ENCODE measurements at places on chromosomes 5 and 9. TPM values are rescaled to one million over a fixed set of nuclear protein-coding genes. Genes with fewer than 3 reads are reported as not detected.
A peak's percentile ranks its signal among the peaks of the same experiment; 100 is the strongest.

DNA sequence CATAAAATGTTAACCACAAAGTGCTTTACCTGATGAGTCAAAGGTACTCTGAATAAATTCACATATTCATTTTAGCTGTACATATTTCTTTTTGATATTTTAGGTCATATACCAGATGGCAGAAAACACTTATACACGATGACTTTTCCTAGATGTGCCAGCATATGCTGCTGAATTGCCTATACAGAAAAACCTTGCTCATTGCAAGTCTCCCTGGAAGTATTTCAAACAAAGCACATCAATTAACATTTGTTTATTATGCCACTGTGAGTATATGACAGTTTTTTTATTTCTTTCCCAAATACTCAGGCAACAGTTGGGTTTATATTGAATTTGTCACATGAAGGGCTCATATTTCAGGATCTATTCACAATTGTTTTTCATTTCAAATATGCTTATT lies 180.8 kb downstream of the TMEM232 start:
- no peak for DNase-seq
- H3K27me3 ChIP-seq, result no peaks in the 10 kb centered on the region
- H3K36me3 ChIP-seq, result no peaks in the 10 kb centered on the region
- H3K27ac ChIP-seq, result no peak overlapping the region
- no peak overlapping the region for H3K4me3 ChIP-seq

DNA sequence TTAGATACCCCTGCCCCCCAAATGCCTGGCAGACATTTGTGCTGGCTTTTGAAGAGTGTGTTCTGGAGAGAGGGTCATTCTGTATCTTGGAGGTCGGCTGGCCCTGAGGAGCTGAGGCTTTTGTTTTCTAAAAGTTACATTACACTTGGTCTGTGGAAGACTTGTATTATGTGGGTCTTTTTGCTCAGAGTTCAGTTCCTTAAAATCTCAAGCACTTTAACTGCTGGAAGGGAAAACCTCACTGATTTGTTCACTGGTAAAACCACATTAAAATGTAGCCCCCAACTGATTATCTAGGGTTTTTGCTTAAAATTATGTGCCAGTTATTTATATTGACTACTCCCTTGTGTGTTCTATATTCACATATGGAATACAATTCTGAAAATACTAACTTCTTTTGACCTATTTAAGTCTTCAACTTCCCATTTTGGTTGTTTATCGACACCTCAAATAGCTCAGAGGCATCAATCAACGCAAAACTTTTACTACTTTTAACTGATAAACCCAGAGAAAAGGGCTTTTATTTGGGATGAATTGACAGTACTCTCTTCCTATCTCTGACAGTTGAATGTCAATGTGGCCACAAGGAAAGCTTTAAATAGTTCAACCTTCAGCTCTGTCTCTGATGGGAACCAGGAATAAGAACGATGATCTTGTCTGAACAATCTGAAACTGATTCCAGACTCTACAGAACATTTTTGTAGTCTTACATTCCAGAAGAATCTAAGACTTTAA lies 54.0 kb upstream of the MAP3K1 start:
- H3K27me3 ChIP-seq, result no peaks in the 10 kb centered on the region
- H3K36me3 ChIP-seq, result no peaks in the 10 kb centered on the region
- H3K4me1 ChIP-seq, result no peaks in the 10 kb centered on the region
- H3K27ac ChIP-seq, result no peak overlapping the region
- no peak for DNase-seq

- H3K4me3 ChIP-seq, result no peak overlapping the region
- no peaks in the 10 kb centered on the region for H3K4me1 ChIP-seq
- no peaks in the 10 kb centered on the region for H3K36me3 ChIP-seq
- no peak overlapping the region for H3K27ac ChIP-seq
- no peaks in the 10 kb centered on the region for H3K27me3 ChIP-seq
Observed at GRCh38 chr9:103902263-103902662, 191.8 kb upstream of the SMC2 start.

DNA sequence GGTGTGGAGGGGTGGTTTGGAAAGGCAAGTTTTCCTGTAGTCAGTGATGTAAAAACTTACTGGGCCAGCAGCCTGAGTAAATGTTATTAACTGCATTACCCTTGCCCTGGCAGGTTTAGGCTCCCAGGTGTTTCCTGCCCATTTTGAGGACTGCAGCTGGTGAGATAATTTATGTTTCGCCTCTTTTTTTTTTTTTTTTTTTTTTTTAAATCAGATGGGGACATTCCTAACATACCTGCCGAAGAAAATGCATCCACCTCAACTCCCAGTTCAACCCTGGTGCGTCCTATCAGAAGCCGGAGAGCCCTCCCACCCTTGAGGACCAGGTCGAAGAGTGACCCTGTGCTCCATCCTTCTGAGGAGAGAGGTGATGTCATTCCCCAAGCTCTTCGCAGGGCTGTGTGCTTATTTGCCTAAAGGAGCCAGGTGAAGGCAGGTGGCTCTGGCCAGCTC lies 60.6 kb downstream of the ENTREP1 start:
- no peak for DNase-seq
- H3K27ac ChIP-seq, result no peak overlapping the region
- H3K27me3 ChIP-seq, result peaks cover 21% of the 10 kb centered on the region
- peaks cover 5% of the 10 kb centered on the region for H3K4me1 ChIP-seq

GRCh38 chr9:77978086-77978781 lies 53.4 kb downstream of the GNAQ start:
- H3K36me3 ChIP-seq, result no peaks in the 10 kb centered on the region
- no peak for DNase-seq
- H3K4me3 ChIP-seq, result no peak overlapping the region
- peaks cover 39% of the 10 kb centered on the region for H3K4me1 ChIP-seq
- H3K27ac ChIP-seq, result peak overlapping the region; percentile 41

- no peaks in the 10 kb centered on the region for H3K36me3 ChIP-seq
- H3K4me3 ChIP-seq, result no peak overlapping the region
- peaks cover 13% of the 10 kb centered on the region for H3K4me1 ChIP-seq
- no peak for DNase-seq
- H3K27me3 ChIP-seq, result no peaks in the 10 kb centered on the region
Observed at GRCh38 chr5:147461915-147462314, 48.0 kb downstream of the DPYSL3 start.

DNA sequence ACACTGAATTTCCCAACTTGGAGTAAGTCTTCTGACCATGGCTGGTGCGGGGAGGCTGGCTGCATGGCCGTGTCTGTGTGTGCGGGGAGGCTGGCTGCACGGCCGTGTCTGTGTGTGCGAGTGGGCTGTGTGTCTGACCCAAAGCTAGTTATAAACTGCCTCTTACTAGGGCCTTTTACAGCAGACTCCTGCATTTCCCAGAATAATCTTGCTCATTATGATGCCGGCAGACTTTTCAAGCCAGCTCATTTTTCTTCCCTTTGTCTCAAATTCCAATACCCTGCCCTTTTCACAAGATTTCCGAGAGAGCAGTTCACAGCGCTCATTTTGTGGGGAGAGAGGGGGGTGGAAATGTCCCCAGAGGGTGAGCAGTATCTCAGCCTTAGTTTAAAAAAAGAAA lies 470.7 kb upstream of the BRINP1 start:
- no peaks in the 10 kb centered on the region for H3K4me1 ChIP-seq
- no peak for DNase-seq
- H3K27ac ChIP-seq, result no peak overlapping the region
- H3K27me3 ChIP-seq, result no peaks in the 10 kb centered on the region
- H3K36me3 ChIP-seq, result no peaks in the 10 kb centered on the region

GRCh38 chr9:72813544-72813943 lies 139.3 kb downstream of the ALDH1A1 start:
- no peak overlapping the region for H3K4me3 ChIP-seq
- no peaks in the 10 kb centered on the region for H3K4me1 ChIP-seq

LECT2 gene
- total RNA-seq, result not detected

MLANA gene
- under 0.01 TPM for total RNA-seq

GARNL3 gene
- 5.8 TPM for total RNA-seq

ENTREP1 gene
- total RNA-seq, result under 0.01 TPM

Data from osteoblast (primary cell).